ENCODE measurements at places on chromosomes 3 and 15. TPM values are rescaled to one million over a fixed set of nuclear protein-coding genes. Genes with fewer than 3 reads are reported as not detected.

Gene CACNA2D3
- total RNA-seq = 0.27 TPM

Gene GOLGA6L2
- total RNA-seq = not detected

Gene GOLGA6A
- total RNA-seq = not detected

Gene MYL3
- total RNA-seq = not detected

Gene TAGLN3
- total RNA-seq = 10.9 TPM

Gene ISLR2
- total RNA-seq = not detected

Gene MORC1
- not detected for total RNA-seq

Gene CX3CR1
- not detected for total RNA-seq

Gene SPINK8
- total RNA-seq = not detected

Gene FAM174B
- 1.5 TPM for total RNA-seq

Gene ALS2CL
- 8.0 TPM for total RNA-seq

Gene ARHGAP11A
- 35.0 TPM for total RNA-seq

Gene LINGO1
- not detected for total RNA-seq

Gene FBXW12
- total RNA-seq = not detected

Gene MKRN3
- total RNA-seq = 13.0 TPM

Gene SEMA5B
- not detected for total RNA-seq

Gene SLC51B
- total RNA-seq = not detected

Gene NEK4
- 23.7 TPM for total RNA-seq

Gene FOXL2NB
- total RNA-seq = 0.11 TPM

Gene SPESP1
- 16.2 TPM for total RNA-seq

Gene PIGB
- 11.6 TPM for total RNA-seq

Gene STX19
- 0.30 TPM for total RNA-seq

Gene GOLGA6L10
- 1.6 TPM for total RNA-seq

Gene GOLGA8T
- total RNA-seq = not detected

Gene GPR149
- total RNA-seq = not detected

Gene SCN11A
- not detected for total RNA-seq

Gene GPR171
- not detected for total RNA-seq

Gene EIF4E3
- 1.6 TPM for total RNA-seq

Gene AMT
- 1.8 TPM for total RNA-seq

Gene AADAC
- not detected for total RNA-seq

Gene BRPF1
- total RNA-seq = 41.5 TPM

Gene SLC22A14
- 0.29 TPM for total RNA-seq

Gene IL5RA
- total RNA-seq = not detected

Gene GRIP2
- 3.7 TPM for total RNA-seq

Gene PPP1R14D
- not detected for total RNA-seq

Gene DOCK3
- 0.21 TPM for total RNA-seq
